ENCODE measurements at places on chromosomes 7 and 10. TPM values are rescaled to one million over a fixed set of nuclear protein-coding genes. Genes with fewer than 3 reads are reported as not detected.

Gene AGR3
- 7.4 TPM for polyA plus RNA-seq

Gene LRRD1
- not detected for polyA plus RNA-seq

Gene AQP1
- polyA plus RNA-seq = 0.10 TPM

Gene ERVW-1
- 1.5 TPM for polyA plus RNA-seq

Gene ASIC3
- polyA plus RNA-seq = 3.1 TPM

Gene OPALIN
- polyA plus RNA-seq = 0.50 TPM

Gene STAG3
- 2.1 TPM for polyA plus RNA-seq

Gene FAM170B
- polyA plus RNA-seq = not detected

Gene ATG9B
- 2.2 TPM for polyA plus RNA-seq

Gene NUTM2E
- not detected for polyA plus RNA-seq

Gene ADGRA1
- 5.6 TPM for polyA plus RNA-seq

Gene FAM241B
- 18.0 TPM for polyA plus RNA-seq

Gene AS3MT
- 0.59 TPM for polyA plus RNA-seq

Gene CXCL12
- 8.9 TPM for polyA plus RNA-seq

Gene LIPM
- not detected for polyA plus RNA-seq

Gene TACC2
- 25.7 TPM for polyA plus RNA-seq

Gene KCNIP2
- polyA plus RNA-seq = 1.3 TPM

Gene GRB10
- polyA plus RNA-seq = 2.0 TPM

Gene EPHB6
- 58.4 TPM for polyA plus RNA-seq

Gene NCOA4
- 82.4 TPM for polyA plus RNA-seq

Gene PAX4
- polyA plus RNA-seq = not detected

All from Purkinje cell (primary cell).